Lung (tissue), 17 donors: ENCODE measurements at places on chromosomes 16 and 17.

DNA sequence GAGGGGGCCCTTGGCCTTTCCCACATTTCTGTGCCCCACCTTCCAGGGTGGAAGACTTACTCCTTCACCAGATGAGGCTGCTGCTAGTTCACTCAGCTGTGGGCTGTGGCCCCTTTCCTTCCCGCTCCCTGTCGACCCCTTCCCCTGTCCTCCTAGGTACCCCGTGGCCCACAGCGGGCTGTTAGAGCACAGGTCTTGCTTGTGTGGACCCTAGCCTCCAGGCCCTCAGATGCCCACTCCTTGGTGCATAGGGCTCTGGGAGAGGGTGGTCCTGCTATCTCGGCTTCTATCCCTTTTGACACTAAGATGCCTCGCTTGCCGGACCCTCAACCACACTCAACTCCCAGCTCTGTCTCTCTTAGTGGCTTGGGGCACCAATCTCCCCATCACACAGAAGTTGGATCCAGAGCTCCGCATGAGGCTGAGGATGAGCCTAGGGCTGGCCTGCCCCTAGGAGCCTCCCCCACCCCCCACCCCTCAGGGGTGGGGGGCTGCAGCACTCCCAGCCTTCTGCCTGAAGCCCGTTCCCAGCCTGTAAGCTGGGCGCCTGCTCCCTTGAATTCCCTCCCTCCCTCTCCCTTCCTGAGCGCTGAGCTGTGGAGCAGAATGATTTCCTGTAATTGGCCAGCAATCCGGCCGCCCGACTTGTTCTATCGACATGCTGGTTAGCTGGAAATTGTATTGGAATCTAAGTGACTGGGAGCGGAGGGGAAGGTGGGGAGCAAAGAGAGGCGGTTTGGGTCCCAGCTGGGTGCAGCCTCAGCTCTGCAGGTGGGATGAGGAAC is 30.9 kb downstream of the DCAKD start:
- peak; percentile 81 for DNase-seq

GRCh38 chr17:69788957-69789356 is 286.1 kb upstream of the KCNJ16 start:
- DNase-seq = no peak

DNA sequence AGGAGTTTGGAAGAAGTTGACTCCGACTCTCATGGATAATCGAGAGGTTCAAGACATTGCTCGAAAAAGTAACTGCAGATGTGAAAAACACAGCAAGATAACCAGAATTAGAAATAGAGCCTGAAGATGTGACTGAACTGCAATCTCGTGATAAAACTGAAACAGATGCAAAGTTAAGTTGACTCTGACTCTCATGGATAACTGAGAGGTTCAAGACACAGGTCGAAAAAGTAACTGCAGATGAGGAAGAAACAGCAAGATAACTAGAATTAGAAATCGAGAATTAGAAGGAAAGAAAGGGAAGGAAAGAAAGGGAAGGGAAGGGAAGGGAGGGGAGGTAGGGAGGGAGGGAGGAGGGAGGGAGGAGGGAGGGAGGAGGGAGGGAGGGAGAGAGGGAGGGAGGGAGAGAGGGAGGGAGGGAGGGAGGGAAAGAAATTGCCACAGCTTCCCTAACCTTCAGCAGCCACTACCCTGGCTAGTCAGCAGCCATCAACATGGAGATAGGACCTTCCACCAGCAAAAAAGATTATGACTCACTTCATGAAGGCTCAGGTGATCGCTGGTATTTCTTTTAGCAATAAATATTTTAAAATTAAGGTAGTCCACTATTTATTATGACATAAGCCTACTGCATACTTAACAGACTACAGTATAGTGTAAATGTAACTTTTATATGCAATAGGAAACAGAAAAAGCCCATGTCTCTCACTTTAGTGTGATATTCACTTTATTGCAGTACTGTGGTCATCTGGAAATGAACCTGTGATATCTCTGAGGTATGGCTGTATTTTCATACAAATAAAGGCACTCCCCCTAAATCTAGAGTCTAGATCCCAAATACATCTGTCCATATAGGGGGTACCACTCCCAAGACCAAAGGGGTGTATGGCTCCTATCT is 68.3 kb downstream of the KANSL1 start:
- no peak for DNase-seq

- no peak for DNase-seq
These were observed at the start of gene FOXF1 for GRCh38 chr16:86510465-86511261. FOXF1 (plus strand) TSS chr16:86510527; CDS start chr16:86510570, 43 bp downstream.

- peak; percentile 71 for DNase-seq
These were observed 30.3 kb downstream of the CHD9NB start for GRCh38 chr16:53022374-53022773.

- no peak for DNase-seq
These were observed 37.2 kb upstream of the BCAR1 start for GRCh38 chr16:75288596-75289120.

DNA sequence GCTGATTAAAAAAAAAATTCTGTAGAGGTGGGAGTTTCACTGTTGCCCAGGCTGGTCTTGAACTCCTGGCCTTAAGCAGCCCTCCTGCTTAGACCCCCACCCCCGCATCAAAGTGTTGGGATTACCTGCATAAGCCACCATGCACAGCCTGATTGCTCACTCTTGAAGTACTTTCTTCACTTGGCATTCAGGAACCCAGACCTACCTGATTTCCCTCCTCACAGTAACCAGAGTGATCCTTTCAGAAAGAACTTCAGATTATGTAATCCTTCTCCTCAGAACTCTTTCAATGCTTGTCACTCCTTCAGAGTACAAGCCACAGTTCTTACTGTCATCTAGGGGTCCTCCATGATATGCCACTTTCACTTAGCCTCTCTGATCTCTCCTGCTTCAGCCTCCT is 1.4 kb downstream of the EFCAB13 start:
- no peak for DNase-seq

DNA sequence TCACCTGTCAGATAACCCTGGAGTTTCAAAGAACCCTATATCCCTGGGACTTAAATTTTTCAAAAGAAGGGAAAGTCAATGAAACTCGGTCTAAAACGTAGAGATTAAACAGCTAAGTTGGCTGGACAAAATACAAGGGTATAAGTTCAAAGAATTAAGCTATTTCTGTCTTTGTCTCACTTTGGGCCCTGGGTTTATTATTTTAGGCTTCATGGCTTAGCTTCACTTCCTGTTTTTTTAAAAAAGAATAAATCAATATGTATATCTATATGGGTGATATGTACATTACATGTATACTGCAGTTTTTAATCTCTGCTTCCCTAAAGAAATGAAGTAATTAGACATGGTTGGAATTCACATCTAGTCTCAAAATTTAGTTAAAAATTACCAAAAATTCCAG is 132.3 kb downstream of the TRIM37 start:
- no peak for DNase-seq

GRCh38 chr17:28705728-28706334 is 5.9 kb downstream of the PROCA1 start:
- no peak for DNase-seq

- DNase-seq = no peak
These were observed 37.4 kb downstream of the BPTF start for GRCh38 chr17:67862614-67863217.

DNA sequence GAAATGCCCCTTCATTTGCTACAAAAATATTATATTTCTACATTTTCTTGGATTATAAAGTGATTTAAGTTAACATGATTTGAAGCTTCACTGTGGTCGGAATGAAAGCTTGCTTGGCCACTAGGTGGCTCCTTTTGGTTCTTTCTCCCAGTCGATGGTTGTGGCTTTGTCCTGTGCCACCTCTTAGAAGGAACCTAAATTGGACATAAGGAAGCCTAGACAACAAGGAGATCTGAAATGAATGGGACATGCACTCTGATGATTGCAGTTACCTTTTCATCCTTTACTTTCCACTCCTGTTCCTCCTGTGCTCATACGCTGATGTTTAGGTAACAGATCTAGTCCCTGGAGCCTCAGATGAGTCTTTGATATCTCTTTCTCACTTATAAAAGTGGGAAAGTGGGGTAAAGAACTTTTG is 39.2 kb downstream of the FTO start:
- DNase-seq = no peak

DNA sequence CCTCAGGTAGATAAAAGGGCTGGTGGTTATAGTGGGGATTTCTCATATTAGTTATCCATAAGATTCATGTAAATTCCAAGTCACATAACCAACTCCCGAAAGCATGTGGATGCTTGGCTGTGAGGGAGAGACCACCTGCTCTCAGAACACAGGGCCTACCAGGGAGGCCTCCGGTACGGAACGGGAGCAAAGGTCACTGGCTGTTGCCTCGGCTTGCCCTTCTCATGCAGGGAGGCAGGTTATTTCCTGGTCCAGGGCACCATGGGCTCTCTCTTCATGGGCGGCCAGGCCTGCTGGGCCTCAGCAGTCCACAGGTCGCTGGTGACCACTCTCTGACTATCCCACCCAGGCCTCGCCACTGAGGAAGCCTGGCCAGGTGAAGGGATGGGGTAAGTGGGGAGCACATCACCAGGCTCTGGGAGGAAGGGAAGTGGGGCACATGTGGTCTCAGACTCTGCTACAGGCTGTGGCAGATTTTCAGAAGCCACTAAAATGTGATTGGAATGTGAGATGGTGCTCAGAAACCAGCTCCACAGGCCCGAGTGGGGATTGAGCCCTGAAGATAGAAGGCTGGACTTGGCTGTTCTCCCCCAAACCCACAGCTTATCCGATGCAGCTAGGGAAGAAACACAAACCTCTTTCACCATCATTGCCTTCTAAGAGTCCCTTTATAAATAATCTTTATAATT is 45.4 kb downstream of the HNF1B start:
- no peak for DNase-seq

DNA sequence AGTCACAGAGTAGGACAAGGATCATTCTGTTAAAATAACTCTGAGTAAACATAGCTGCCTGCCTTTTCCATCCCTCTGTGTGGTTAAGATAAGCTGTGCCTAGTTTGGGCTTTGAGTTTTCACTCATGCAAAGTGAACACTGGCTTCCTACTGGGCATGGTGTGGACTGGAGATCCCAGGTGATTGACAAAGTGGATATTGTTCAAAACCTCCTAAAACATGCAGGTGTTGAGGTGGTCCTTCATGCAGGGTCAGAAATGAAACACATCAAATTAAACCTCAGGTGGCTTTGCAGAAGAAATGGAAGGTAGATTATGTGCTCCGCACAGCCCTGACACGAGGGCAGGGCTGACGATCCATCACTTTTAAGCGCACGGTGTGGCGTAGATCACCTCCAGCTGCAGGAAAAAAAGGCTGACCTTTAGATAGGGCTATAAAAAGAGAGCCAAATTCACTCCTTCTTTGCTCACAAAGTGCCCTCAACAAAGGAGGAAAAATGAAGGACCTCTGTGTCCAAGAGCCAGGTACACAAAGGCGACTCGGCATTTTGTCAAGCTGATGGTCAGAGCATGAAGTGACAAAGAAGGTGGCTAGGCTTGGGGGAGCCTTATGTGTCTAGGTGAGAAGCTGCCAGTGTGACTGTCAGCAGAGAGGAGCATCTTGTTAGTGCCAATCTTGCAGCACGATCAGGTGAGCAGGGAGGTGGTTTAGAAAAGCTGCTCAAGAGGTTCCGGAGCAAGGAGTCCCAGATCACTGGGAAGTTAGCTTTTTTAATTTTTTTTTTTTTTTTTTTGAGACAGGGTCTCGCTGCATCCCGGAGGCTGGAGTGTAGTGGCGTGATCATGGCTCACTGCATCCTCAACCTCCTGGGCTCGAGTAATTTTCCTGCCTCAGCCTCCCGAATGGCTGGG is 19.9 kb upstream of the ITPRIPL2 start:
- DNase-seq = no peak

DNA sequence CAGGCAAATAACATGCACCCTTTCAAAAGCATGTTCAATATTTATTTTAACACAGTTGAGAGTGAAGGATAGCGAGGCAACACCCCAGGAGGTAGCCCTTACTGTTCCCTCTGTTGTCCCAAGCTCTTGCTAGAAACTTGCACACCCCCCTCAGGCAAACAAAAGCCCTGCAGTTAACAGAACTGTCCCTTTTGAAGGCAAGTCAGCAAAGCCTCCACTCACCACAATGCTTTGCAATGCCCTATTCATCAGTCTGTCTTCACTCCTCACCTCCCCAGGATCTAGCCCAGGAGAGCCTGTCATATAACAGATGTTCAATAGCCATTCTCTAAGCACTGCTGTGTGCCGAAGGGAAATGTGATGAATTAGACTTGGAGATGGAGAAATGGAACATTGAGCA is 3.5 kb upstream of the CNEP1R1 start:
- DNase-seq = no peak

DNA sequence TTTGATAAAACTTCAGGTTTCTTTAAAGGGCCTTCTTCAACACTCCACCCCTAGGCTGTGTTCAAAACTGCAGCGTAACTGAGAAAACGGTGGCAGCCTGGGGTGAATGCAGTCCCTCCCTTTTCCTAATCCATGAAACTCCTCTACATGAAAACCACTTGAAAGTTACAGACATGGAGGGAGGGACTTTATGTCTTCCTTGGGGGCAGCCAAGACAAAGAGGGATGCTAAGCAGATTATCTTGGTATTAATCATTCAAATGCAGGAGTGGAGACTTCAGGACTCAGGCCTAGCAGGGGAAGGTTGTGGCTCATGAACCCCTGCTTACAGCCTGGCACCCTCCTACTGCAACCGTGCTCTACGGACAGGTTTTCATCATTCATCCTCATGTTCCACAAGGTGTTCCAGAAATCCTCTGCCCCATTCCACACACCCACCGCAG is 46.8 kb downstream of the RNF112 start:
- DNase-seq = no peak

DNA sequence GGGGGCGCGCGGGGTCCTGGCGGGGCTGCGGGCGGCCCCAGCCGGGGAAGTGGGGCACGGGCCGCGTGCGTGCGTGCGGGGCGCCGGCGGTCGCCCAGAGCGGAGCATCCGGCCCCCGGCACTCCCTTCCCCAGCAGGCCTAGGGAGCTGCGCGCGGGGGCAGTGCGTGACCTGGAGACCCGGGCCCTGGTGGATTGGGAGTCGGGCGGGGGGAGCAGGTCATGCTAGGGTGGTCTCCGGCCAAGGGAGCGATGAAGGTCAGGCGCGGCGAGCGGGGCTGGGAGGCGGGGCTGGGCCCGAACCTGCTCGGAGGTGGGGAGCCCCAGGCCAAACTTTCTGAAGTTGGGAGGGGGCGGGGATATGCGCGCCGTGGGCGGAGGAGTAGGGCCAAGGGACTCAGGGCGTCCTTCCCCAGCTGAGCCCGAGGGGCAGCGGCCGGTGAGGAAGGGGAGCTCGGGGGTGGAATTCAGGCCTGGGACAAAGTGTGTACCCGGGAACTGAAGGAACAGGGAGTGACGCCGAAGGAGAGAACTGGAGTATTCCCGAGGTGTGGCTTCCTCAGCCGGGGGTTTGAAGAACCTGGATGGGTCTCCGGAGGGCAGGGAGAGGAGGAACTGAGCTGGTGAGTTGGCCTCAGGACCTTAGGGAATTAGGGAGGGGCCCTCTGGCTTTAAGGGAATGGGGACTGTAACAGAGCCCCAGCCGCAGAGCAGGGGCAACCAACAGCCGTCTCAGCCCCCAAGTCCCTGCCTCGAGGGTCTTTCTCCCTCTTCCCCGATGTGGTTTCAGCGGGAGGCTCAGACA is 589 bp downstream of the XYLT2 start:
- no peak for DNase-seq

GRCh38 chr16:83794860-83795554 is 12.8 kb upstream of the HSBP1 start:
- no peak for DNase-seq
